Astrocyte of the spinal cord (primary cell): ENCODE measurements at places on chromosomes 13 and 19.

DNA sequence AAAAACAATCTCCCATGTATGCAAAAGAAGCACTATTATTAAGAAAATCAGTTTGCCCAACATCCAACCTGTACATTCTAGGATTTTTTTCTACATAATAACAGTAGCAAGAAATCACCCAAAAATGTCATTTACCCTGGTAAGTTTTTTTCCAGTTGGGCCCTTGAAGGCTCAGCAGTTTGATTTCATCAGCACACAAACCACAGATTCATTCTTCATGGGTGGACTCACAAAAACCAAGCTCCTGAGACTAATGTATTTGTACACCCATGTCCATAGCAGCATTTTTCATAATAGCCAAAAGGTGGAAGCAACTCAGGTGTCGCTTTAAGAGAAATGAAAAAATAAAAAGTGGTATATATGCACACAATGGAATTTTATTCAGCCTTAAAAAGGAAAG, 210.1 kb downstream of the TBC1D4 start:
- DNase-seq, result peak; percentile 33

- DNase-seq, result peak; percentile 77
These were observed 389.4 kb downstream of the RFC3 start for GRCh38 chr13:34207334-34207733.

DNA sequence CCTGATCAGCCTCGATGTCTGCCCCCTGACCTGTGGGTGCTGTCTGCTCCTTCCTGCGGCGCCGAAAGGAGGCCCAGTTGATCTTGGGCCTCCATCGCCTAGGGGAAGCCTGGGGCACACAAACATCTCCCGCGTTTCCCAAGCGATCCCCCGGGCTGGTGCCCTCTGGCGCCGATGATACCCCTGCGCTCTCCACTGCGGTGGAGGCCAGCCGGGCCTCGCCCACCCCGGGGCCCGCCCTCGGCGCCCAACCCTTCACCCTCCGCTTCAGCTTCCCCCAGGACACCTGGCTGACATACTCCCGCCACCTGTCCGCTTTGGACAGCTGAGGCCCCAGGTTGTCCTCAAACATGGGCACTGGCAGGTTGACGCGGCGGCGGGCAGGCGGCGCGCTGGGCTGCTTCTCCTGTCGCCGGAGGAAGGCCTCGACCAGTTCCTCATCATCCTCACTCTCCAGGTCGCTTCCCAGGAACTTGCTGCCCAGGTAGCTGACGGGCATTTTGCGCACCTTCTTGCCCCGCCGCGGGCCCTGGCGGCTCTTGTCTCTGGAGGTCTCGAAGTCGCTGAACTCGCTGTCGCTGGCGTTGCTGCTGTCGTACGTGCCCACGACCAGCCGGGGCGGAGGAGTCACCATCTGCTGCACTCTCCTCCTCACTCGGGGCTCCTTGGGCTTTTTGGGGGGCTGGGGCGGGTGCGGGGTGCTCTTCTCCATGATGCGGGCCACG, 1.3 kb downstream of the CCDC8 start:
- no peak for DNase-seq

DNA sequence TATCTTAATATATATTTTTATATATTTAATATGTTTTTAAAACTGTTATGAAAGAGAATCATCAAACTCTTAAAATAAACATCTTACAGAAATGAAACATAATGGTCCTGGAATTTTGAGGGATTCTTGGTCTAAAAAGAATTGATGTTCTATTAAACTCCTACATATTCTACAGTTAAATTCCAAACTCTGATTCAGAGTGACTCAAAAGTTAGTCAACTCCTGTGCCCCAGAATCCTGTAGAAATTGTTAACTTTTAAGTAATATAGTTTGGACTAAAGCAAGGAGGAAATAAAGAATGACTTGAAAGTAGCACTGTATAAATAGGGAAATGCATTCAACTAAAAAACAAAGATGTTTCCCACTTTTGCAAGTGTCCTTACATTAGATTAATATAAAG, 47.7 kb downstream of the FNDC3A start:
- DNase-seq, result peak; percentile 84

GRCh38 chr19:56597696-56598095, 2.6 kb downstream of the ZNF71 start:
- peak; percentile 23 for DNase-seq
